ENCODE measurements at places on chromosomes 2 and 18. TPM values are rescaled to one million over a fixed set of nuclear protein-coding genes. Genes with fewer than 3 reads are reported as not detected.

DCDC2C gene
- polyA plus RNA-seq = not detected

TEKT4 gene
- not detected for polyA plus RNA-seq

VWA3B gene
- 0.04 TPM for polyA plus RNA-seq

PPP1R7 gene
- polyA plus RNA-seq = 79.9 TPM

CRYGD gene
- 0.42 TPM for polyA plus RNA-seq

AQP4 gene
- 71.7 TPM for polyA plus RNA-seq

ARMC9 gene
- 10.5 TPM for polyA plus RNA-seq

FBXO48 gene
- polyA plus RNA-seq = 0.90 TPM

HOXD12 gene
- polyA plus RNA-seq = not detected

DNAJC5G gene
- not detected for polyA plus RNA-seq

LAMA1 gene
- polyA plus RNA-seq = not detected

SMPD4 gene
- polyA plus RNA-seq = 3.1 TPM

APOB gene
- not detected for polyA plus RNA-seq

XRCC5 gene
- polyA plus RNA-seq = 357 TPM

HRH4 gene
- not detected for polyA plus RNA-seq

GIGYF2 gene
- polyA plus RNA-seq = 40.6 TPM

RUFY4 gene
- not detected for polyA plus RNA-seq

HTR2B gene
- polyA plus RNA-seq = 0.34 TPM

PCARE gene
- polyA plus RNA-seq = 0.22 TPM

MYO5B gene
- 0.38 TPM for polyA plus RNA-seq

NETO1 gene
- 20.0 TPM for polyA plus RNA-seq

TPO gene
- 1.2 TPM for polyA plus RNA-seq

CPO gene
- not detected for polyA plus RNA-seq

TMEM163 gene
- polyA plus RNA-seq = 3.3 TPM

ZNF892 gene
- polyA plus RNA-seq = 1.2 TPM

NAT8 gene
- polyA plus RNA-seq = not detected

MRPL33 gene
- polyA plus RNA-seq = 616 TPM

DUSP19 gene
- polyA plus RNA-seq = 4.4 TPM

HOXD8 gene
- polyA plus RNA-seq = not detected

HJURP gene
- not detected for polyA plus RNA-seq

MTX2 gene
- 215 TPM for polyA plus RNA-seq

SP5 gene
- not detected for polyA plus RNA-seq

STARD6 gene
- polyA plus RNA-seq = not detected

TMEM169 gene
- 2.9 TPM for polyA plus RNA-seq

RTP5 gene
- not detected for polyA plus RNA-seq

MBOAT2 gene
- 27.3 TPM for polyA plus RNA-seq

OR6B2 gene
- polyA plus RNA-seq = not detected

LIMS2 gene
- 2.3 TPM for polyA plus RNA-seq

HDAC4 gene
- 1.7 TPM for polyA plus RNA-seq

SLC40A1 gene
- 0.24 TPM for polyA plus RNA-seq

AMER3 gene
- polyA plus RNA-seq = 0.70 TPM

FSHR gene
- not detected for polyA plus RNA-seq

SATB2 gene
- 11.9 TPM for polyA plus RNA-seq

IMPACT gene
- polyA plus RNA-seq = 45.0 TPM

IL36B gene
- polyA plus RNA-seq = not detected

CACNB4 gene
- 169 TPM for polyA plus RNA-seq

MFSD6 gene
- polyA plus RNA-seq = 103 TPM

CKAP2L gene
- not detected for polyA plus RNA-seq

SCN7A gene
- 0.34 TPM for polyA plus RNA-seq

TSPYL6 gene
- polyA plus RNA-seq = not detected
